ENCODE measurements at places on chromosomes 16 and 17.

DNA sequence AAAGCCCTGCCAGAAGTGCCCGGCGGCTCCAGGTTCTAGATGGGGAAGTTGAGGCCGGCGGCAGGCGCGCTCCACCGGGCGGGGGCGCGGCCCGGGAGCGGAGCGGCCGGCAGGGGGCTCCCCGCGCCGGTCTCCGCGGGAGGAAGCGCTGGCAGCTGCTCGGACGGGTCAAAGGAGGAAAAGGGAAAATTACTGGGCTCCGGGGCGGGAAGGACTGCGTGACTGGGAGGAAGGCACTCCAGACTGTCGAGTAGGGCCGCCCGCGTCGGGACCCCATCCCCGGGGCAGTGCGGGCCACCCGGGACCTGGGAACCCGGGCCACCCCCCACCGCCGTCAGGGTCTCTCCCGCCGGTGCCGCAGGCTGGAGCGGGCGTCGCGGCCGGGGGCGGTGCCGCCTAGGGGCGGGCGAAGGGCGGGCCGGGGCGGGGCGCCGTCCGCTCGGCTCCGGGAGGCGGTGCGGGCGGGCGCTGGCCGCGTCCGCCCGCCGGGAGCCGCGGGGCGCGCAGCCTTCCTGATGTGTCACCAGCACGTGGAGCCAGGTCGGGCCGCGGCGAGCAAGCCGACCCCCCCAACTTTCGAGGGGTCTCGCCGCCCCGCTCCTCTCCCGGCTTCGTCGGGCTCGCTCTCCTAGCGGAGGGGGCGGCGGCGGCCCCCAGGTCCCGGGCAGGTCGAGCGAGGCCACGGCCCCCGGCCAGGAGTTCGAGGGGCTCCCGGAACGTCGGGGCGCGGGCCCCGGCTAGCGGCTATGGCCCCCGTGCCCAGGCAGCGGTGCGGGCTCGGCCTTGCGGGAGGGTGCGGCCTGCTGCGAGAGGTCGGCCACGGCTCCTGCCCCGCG lies 167.5 kb downstream of the RAB11FIP4 start:
- DNase-seq, result peak; percentile 27

- no peak for DNase-seq
Measured at GRCh38 chr16:495127-495748, 32.3 kb upstream of the CAPN15 start.

DNA sequence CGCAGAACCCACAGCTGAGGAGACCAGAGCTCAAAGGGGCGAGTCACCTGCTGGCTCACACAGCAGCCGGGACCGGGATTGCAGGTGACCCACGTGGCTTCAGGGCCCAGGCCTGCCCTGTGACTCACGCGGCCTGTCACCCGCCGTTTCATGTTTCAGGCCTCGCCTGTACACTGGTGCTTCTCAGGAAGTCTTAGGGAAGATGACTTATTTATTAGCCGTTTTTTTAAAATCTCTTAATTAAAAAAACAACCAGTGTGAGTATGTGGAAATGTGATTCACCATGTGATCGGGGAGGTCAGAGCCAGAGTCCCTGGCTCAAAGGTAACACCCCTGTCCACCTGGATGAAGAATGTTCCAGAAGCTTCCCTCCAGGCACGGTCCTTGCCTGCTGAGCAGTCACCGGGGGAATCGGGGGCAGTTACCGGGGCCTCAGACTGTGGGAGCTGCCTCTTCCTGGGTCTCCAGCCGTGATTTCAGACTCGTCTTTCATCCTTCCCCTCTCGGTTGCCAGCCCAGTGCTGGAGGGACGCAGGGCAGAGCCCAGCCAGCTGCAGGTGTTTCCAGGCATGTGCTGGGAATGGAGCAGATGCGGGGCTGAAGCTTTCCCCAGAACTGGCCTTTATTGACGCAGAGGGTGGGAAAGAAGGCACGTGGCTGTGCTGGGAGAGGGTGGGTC lies 49.3 kb downstream of the CMIP start:
- DNase-seq, result no peak

- DNase-seq, result no peak
Measured at GRCh38 chr16:56930486-56931270, 1.3 kb upstream of the HERPUD1 start.

DNA sequence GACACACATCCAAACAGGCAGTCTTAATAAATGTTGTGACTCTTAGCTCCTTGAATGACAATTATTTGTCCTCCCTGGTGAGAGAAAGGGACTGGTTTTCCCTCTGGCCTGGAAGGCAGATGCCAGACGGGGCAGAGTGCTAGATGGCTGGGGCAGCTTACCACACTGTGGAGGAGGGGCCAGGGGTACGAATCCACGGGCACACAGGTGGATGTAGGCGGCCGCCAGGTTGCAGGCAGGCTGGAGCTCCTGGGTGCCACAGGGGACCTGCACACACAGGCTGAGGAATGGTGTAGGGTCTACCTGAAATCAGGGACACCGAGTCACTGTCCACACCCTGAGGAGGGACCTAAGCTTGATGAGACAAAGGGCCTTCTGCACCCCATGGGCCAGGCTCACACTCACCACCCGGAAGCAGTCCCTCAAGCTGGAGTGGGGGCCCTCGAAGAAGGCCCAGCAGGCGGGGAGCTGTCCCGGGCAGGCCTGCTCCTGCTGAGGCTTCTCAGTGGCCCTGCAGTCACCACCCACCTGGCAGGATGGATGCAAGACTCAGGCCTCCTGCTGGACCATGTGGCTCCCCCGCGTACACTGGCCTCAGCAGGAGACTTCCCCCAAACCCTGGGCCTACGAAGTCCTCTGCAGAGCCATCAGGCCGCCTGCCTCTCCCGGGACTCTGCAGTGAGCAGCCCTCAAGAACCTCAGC lies 38.4 kb downstream of the RMI2 start:
- DNase-seq, result no peak

DNA sequence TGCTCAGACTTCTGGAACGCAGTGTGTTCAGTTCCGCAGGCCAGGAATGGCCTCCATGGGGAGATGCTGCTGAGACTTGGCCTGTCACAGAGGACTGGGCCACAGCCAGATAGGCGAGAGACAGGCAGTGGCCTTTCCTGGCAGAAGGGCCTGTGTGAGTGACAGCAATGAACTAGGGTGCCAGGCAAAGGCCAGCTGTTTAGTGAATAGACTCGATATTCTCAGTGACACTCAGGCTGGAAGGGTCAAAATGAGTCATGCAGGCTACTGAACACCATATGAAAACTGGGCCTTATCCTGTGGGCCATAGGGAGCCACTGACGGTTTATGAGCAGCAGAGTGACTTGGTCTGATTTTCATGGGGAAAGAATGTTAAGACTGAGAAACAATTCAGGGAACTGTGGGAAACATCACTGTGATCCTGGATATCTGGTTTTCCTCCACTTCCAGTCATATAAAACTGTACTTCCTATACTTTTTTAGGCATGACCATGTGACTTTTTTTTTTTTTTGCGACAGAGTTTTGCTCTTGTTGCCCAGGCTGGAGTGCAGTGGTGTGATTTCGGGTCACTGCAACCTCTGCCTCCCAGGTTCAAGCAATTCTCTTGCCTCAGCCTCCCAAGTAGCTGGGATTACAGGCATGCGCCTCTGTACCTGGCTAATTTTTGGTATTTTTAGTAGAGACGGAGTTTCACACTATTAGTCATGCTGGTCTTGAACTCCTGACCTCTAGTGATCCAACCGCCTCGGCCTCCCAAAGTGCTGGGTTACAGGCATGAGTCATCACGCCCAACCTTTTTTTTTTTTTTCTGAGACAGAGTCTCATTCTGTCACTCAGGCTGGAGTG lies 5.2 kb upstream of the NUBP1 start:
- DNase-seq, result no peak

DNA sequence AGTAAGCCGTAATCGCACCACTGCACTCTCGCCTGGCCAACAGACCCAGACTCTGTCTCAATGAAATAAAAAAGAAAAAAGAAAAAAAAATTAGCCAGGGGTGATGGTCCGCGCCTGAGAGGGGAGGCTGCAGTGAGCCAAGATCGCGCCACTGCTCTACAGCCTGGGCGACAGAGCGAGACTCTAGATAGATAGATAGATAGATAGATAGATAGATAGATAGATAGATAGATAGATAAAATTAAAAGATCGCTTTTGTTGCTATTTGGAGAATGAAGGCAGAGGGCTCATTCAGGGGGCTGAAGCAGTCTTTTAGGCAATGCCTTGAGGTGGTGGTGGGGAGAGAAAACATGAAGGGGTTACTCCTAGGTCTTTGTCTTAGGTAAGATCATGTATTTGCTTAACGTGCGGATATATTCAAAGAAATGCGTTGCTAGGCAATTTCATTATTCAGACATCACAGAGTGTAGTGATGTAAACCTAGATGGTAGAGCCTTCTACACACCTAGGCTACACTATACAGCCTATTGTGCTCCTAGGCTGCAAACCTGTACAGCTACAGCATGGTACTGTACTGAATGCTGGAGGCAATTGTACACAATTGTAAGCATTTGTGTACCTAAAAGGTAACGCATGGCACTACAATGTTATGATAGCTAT lies 4.3 kb upstream of the HES7 start:
- no peak for DNase-seq

DNA sequence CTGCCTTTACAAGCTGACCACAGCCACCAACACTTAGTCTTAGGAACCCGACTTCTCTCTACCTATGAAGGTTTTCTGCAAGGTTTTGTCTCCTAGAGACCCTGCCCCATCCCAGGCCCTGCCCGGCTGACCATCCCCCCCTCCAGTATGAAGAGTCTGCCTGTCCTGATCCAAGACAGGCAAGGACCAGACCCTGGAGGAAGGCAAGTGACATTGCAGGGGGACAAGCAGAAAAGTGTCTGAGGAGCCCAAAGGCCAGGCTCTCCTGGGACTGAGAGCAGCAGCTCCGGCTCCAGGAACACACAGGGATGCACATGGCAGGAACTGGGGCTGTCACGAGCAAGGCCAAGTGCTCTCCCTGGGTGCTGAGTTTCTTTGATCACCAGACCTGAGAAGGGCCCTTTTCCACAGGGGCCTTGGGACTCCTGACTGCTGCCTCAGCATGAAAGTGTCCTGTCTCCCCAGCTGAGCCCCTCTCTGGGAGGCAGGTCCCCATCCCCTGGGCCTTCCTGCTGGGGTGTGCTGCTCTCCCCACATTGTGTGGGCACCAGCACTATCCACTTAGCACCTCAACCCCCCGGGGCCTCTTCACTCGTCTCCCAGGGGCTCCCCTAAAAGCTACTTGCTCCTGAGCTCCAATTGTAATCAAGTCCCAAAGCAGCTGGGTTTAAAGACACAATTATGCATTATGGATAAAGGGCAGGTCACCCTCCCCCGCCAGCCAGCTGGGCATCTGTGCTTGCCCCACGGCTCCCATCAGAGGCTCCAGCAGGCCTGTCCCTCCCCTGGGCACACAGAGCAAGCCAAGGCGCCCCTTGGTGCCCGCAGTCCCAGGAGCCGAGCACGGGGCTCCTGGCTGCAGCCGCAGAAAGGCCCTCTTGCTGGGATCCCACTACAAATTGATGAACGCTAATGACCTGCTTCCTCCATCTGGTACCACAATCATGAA lies 11.6 kb upstream of the CACNG4 start:
- DNase-seq, result no peak

GRCh38 chr16:60170196-60170595 lies 1436.1 kb upstream of the GOT2 start:
- DNase-seq, result no peak

- no peak for DNase-seq
Measured at GRCh38 chr17:161481-161880, 20.0 kb downstream of the DOC2B start.

DNA sequence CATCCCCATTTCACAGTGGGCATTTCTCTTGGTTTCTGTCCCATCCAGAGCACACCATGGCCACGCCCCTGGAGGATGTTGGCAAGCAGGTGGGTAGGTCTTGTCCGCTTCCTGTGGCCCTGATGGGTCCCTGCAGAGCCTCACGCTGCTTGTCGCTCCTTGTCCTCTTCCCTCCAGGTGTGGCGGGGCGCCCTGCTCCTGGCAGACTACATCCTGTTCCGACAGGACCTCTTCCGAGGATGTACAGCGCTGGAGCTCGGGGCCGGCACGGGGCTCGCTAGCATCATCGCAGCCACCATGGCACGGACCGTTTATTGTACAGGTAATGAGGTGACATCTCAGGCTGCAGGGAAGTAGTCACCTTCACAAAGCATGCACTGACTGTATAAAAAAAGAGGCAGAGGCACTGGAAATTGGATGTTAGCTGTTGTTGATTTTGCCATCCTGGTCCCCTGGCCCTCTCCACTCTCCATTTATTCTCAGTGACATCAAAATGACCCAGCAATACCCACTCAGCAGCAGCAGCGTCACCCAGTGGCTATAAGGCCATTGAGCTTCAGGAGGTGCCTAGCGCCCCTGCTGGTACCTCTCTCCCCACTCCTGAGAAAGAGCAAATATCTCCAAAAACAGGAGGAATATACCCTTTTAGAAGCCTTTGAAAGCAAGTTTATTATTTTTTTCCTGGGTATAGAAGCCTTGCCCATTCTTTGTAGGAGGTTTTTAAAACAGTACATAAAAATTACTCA lies 13.7 kb downstream of the METTL22 start:
- DNase-seq, result no peak

DNA sequence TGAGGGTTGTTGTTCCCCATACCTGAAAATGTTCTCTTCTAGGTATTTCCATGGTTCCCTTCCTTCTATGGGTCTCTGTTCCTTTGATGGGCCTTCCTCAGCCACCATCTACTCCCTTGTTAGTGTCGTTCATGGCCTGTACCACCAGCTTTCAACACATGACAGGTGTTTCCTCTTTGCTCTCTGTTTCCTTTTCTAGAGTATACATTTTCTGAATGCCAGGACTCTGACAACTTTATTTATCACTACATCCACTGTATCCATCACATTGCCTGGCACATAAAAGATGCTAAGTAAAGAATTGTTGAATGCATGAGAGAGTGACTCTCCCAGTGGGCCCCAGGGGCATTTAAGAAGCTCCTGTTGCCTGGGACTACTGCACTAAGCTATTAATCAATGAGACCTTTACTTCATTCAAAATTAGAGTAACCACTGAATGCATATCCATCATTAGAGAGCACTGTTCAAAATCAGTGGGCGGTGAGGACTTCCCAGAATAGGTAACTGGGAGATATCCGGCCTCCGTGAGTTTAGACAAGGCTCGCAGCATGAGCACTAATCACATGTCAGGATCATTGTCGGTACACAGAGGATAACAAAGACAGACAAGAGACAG lies 255.0 kb downstream of the CBLN1 start:
- DNase-seq, result no peak

DNA sequence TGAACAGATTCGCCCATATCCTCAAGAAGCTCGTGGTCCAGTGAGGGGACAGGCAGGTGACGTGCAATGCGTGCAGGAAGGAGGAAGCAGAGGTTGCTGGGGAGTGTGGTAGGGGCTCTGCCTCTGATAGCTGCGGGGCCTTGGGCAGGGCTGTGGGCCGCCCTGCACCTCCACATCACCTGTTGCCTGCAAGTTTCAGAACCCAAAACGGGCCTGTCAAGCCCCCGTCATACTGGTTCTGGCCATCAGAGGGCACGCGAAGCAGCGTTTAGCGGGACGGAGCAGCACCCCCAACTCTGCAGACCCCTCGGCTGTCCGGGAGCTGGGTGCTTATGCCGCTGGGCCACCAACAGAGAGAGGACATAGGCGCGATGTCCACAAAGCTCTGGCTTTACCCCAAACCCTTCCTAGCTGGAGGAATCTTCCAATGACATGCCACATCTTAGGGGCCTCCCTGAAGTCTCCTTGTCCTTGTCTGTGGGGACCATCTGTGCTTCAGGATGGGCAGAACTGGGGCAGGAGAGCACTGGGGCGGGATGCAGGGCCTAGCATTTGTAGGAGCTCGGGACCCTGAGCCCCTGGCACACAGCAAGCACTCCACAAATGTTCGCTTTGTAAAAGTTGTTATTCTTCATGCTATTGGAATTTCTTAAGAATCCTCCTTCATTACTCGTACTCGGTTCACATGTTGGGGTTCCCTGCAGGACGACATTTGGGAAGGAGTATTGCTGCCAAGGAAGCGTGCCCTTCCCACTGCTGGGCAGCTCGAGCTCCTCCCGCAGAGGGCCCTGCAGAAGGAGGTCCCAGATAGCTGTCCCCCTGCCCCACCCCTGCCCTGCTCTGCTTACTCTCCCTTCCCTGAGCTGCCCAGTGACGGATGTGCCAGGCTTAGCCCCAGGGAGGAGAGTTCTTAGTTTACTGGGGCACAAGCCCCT lies 64.3 kb downstream of the CNGB1 start:
- no peak for DNase-seq
